ENCODE measurements at places on chromosomes 16 and 17.

- DNase-seq: no peak
Observed at GRCh38 chr16:73232555-73233328, 184.8 kb upstream of the ZFHX3 start.

GRCh38 chr17:64447526-64447925 is 1.4 kb upstream of the MILR1 start:
- no peak for DNase-seq

- DNase-seq: no peak
Observed at GRCh38 chr17:75181608-75182318, 996 bp downstream of the SUMO2 start.

DNA sequence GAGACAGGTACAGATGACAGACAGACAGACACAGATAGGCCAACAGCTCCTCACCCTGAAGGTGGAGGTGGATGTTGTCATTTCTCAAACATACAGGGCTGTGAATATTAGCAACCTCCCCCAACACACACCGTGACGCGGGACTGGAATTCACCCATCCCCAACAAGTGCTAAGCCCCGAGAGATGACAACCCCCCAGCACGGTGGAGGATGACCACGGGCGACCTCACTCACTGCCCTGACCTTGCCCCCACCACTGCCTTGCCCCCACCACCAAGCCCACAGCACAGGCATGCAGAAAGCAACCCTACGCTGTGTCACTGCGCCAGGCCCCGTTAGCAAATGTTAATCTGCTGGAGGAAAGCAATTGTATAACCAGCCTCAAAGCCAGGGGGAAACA is 4.9 kb upstream of the KRT17 start:
- no peak for DNase-seq

DNA sequence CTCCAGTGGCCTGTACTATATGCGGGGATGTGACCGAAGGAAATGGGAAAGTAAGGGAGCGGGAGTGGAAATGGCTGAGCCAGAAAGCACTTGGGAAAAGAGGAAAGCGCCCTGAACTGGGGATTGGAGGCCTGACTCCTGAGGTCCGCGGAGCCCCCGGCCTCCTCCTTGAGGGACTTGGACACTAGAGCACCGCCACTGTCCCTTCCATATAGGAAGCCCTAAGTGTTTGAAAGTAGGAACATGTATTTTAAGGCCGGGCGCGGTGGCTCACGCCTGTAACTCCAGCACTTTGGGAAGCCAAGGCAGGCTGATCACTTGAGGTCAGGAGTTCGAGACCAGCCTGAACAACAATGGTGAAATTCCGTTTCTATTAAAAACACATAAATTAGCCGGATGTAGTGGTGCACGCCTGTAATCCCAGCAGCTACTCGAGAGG is 530 bp upstream of the ZDHHC7 start:
- no peak for DNase-seq

GRCh38 chr17:65093930-65094329 is 37.4 kb upstream of the GNA13 start:
- no peak for DNase-seq

GRCh38 chr16:76176616-76177015 is 100.6 kb upstream of the CNTNAP4 start:
- DNase-seq: no peak

DNA sequence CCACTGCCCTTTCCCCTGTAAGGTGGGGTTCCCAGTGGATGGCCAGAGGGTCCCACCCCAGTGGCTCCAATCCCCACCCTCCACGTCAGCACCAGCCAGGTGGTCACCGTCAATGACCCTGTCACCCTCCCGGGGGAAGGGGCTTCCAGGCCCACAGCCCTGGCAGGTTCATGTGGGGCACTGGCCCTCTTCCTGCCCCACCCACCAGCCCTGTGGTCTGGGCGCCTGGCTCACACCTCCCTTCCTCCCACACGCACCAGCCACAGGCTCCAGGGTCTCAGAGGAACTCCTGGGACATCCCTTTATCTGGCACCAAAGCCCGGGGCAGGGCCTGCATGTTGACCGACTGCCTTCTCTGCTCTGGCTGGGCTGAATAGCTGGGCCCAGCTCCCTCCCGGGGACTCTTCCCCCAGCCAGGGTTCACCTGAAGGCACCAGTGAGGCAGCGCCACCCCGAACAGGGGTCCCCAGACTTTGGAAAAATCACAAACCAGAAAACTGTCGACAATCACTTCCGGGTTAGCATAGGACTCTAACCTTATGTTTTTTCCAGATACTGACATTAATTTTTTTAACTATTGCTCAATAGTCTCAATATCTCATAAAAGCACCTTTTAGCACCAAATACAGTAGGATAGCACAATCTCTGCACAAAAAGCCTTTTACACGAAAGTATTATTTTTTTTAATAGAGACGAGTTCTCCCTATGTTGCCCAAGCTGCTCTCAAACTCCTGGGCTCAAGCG is 21.9 kb upstream of the ZC3H18 start:
- DNase-seq: no peak

DNA sequence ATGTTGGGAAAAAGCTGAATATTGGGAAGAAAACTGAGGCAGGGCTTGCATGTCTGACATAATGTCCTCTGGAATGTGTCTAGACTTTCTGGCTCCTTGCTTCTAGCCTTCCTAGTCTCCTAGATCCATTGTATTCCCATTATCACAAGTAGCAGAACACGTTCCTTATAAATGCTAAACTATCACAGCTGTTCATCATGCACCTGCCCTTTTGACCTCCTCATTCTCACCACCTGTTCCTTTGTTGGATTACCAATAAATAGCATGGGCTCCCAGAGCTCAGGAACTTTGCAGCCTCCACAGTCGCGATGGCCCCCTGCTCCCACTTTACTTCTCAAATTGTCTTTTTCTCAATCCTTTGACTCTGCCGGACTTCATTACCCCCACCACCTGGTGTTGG is 49.7 kb downstream of the ACSM1 start:
- no peak for DNase-seq

DNA sequence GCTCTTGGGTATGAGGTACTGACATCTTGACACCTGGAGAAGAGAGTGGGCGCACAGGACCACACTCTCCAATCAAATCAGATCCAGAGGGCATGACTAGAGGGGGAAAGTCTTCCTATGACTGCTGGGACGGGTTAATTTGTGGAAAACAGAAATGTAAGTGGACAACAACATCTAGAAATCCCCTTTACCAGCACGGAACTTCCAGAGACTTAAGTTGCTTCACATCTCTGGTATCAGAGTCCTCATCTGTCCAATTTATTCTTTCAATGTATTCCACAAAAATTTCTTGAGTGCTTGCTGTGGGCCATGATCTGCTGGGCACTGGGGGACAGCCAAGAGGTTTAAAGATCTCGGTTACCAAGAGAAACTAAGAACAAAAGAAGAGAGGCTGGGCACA is 159.2 kb downstream of the COPRS start:
- no peak for DNase-seq

GRCh38 chr17:2796164-2797125 is at the start of gene RAP1GAP2:
RAP1GAP2 (plus strand) TSS chr17:2796438; CDS start chr17:2796528, 90 bp downstream.
- DNase-seq: no peak

GRCh38 chr17:7875804-7876370 is 12.7 kb upstream of the CHD3 start:
- no peak for DNase-seq

DNA sequence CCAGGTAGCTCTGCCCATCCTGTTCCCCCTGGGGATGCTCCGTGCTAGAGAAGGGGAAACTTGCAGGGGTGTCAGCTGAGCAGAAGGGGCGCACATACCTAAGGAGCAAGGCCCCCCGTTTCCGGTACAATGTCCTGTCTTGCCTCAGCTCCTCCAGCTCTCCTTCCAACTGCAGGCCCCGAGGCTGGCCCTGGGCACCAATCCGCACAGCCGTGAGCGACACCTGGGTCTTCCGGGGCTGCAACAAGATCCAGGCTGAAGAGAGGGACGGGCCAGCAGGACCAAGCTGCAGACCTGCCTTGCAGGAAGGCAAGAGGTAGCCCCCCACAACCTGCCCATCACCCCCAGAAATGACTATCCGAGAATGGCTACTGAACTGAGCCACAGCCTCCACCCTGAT is 102.6 kb downstream of the RMI2 start:
- no peak for DNase-seq

GRCh38 chr16:29982560-29983419 is 9.1 kb downstream of the TAOK2 start:
- no peak for DNase-seq

GRCh38 chr17:6421700-6422604 is 13.0 kb downstream of the AIPL1 start:
- DNase-seq: no peak

- no peak for DNase-seq
Observed at GRCh38 chr17:58059141-58059540, 24.1 kb upstream of the DYNLL2 start.

DNA sequence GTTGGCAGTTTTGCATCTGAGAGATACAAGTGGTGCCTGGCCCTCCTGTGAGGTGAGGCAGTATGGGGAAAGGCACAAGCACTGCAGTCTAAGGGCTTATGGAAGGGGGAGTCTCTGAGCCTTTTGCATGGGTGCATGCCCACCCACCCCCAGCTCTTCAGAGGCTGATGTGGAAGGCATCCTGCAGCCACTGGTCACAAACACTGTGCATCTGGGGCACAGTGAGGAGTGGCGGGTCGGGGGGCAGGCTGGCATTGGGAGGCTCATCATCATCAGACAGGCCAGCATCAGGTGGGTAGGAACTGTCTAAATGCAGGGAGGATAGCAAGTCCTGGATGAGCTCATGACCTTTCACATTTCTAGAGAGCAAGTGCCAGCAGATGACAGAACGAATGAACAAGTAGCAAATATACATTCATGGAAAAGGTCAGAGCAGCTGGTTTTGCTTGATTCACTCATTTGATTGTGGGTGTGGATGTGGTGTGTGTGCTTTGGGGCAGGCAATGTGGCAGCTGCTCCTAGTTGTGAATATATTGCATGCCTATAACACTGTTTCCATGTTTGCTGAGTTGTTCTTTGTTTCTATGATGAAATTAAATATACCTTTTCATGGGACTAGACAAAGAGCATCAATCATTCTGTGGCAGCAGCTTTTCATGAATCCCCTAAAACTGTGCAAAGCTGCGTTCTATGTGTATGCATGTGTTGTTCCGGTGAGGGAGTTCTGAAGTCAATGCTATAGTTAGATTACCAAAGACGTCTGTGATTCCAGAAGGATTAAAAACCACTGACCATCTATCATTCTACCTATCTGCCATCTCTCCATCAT is 29.2 kb downstream of the TRIM25 start:
- DNase-seq: no peak

- no peak for DNase-seq
Observed at GRCh38 chr17:54901230-54901822, 674 bp downstream of the TOM1L1 start.

GRCh38 chr16:7550096-7550495 is 217.5 kb downstream of the RBFOX1 start:
- DNase-seq: no peak

DNA sequence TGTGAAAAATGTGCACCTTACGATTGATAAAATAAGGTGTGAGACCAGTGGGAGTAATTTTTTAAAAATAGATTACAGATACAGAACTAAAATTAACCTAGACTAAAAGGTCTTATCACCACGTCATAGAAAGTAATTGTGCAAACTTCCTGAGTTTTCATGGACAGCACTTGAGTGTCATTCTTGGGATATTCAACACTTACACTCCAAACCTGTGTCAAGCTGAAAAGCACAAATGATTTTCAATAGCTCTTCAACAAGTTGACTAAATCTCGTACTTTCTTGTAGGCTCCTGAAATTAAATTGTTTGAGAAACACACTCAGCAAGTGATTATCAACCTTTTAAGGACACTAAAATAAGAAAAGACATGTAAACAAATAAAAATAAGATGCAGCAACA is 20.5 kb downstream of the BRCA1 start:
- no peak for DNase-seq
